ENCODE measurements at places on chromosomes 4 and X.

DNA sequence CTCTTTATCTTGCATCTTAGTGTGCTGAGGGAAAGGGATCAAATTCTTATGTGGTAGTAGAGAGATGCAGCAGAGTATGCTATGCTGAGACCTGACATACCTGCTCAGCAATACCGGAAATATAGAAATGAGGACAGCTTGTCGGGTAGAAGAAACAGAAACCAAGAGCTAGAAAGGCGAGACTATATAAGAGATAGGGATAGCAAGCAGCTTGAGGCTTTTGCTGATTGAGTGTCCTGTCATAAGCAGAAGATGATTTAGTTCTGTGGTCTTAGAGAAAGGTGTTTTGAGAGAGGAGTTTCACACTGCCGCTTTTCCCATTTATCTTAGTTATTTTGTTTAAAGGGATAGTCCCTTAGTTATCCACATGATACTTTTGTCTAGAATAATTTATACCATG lies 31.7 kb downstream of the USP9X start:
- peak; percentile 55 for DNase-seq

DNA sequence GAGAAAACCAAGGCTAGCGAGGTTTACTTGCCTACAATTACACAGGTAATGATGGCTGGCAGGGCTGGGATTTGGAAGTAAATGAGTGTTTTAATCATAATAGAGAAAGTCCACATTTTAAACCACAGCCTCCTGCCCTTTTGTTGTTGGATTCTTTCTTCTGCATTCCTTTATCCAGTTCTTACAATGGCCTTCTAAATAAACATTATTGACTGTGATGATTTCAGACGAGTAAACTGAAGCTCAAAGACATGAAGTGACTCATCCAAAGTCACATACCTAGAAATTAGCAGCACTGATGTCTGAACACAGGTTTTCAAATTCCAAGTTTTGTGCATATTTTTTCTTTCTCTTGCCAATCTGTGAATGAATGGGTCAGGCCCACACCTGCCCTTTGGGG lies 51.2 kb upstream of the C1QTNF7 start:
- DNase-seq: no peak

DNA sequence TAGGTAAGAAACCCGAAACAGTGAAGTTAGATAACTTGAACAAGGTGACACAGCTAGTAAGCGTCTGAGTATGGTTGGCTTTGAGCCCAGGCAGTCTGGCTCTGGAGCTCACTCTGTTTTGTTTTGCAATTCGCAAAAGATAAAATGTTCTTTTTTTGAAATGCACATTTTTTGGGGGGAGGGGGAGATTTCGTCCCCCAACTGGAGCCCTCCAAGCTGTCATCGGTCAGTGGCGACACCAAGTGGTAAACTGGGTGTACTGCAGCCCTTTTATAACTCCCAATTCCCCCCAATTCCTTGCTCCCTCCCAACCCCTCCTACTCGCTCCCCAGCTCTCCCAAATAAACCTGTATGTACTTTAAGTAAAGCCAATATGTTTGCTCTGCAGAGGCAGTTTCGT lies 2.8 kb upstream of the CLCN5 start:
- peak; percentile 8 for DNase-seq

- no peak for DNase-seq
Measured at GRCh38 chr4:107470173-107470572, 249.9 kb downstream of the PAPSS1 start.

- peak; percentile 13 for DNase-seq
Measured at GRCh38 chr4:172055498-172055897, 242.3 kb downstream of the GALNTL6 start.

GRCh38 chr4:32884198-32884597 lies 2164.0 kb downstream of the PCDH7 start:
- DNase-seq: no peak
